ENCODE measurements at places on chromosomes 4 and X. TPM values are rescaled to one million over a fixed set of nuclear protein-coding genes. Genes with fewer than 3 reads are reported as not detected.

The RPGR gene
- 5.1 TPM for total RNA-seq

The ZNF185 gene
- 74.7 TPM for total RNA-seq

The ANOS1 gene
- total RNA-seq, result under 0.01 TPM

The GRK4 gene
- total RNA-seq, result 2.8 TPM

The DTHD1 gene
- 0.85 TPM for total RNA-seq

The IL13RA2 gene
- 7.5 TPM for total RNA-seq

The CT55 gene
- not detected for total RNA-seq

The ASB5 gene
- total RNA-seq, result 0.24 TPM

The DRD5 gene
- not detected for total RNA-seq

All from tracheal epithelial cell (primary cell).